COLO829 (cell line): ENCODE measurements at places on chromosomes 13 and 19.
A peak's percentile ranks its signal among the peaks of the same experiment; 100 is the strongest.

GRCh38 chr13:49356223-49356622 is 87.6 kb downstream of the CAB39L start:
- no peak for DNase-seq

- peak; percentile 77 for DNase-seq
These were observed 14.3 kb downstream of the IER2 start for GRCh38 chr19:13164343-13165161.

DNA sequence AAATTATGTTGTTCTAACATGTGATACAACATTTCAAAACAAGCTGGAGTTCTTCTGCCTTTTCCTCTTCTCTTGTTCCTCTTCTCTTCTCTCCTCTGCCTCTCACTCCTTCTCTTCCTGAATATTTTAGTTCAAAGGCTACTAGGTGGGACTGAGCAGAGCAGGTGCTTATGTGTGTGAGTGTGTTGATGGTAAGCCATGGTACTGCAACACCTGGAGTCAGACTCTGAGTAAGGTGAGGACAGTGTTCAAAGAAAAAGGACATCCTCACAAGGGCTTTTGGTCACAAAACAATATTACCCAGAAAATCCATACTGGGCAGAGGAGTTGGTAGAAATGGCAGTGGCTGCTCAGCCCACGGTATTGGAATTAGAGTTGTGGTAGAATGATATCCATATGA is 1188.7 kb downstream of the SLITRK1 start:
- no peak for DNase-seq

GRCh38 chr19:29682236-29682895 is 17.1 kb downstream of the PLEKHF1 start:
- no peak for DNase-seq

DNA sequence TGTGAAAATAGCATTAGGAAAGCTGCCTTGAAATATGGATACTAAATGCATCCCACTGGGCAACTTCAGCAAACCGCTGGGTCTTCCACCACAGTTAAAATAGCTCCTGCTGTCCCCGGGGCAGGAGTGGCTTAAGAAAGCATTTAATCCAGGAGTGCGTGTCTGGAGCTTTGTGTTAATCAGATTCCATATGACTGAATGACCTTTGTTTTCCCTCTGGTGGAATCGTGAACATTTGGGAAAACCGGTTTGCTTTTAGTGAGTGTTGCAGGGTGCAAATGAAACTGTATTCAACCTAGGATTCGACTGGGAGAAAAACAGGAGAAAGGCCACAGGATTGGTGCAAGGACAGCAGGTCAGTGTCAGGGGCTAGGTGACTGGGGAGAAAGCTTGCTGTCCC is 237.6 kb upstream of the MAB21L1 start:
- DNase-seq, result peak; percentile 12

GRCh38 chr13:62629618-62630017 is 1214.0 kb upstream of the PCDH20 start:
- no peak for DNase-seq

GRCh38 chr13:111965466-111966214 is 101.3 kb upstream of the SOX1 start:
- no peak for DNase-seq

GRCh38 chr13:45695198-45695730 is 6.9 kb upstream of the CBY2 start:
- no peak for DNase-seq

DNA sequence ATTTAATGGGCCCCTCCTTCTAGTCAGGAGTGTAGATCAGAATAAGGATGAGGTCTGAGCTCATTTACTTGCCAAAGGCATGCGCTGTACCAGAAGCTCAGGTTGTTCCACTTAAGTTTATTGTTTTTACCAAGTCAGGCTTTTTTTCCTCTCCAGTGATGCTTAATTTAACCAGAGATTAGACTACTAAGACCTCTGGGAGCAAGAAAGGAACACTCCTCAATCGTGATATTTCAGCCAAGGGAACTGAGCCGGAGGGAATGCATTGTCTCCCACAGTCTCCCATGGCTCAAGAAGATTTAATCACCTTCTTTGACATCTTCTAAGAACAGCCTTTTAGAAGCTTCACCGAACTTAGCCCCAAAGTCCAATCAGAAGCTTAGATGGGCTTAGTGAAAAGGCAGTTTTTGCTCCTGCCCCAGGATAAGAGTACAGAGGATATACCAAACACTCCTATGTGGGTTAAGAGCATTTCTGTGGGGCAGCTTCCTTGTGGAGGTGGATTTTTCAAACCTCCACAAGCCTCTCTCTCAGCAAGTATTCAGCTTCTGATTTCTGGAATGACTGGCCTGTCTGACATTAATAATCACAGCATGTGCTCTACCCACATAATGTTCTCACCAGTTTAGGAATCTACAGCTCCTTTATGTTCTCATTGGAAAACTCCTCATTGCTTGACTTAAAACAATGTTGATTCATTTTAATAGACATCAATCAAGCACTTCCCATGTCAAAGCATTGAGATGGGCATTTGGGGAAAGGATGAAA is 322.7 kb downstream of the SUCLA2 start:
- no peak for DNase-seq

DNA sequence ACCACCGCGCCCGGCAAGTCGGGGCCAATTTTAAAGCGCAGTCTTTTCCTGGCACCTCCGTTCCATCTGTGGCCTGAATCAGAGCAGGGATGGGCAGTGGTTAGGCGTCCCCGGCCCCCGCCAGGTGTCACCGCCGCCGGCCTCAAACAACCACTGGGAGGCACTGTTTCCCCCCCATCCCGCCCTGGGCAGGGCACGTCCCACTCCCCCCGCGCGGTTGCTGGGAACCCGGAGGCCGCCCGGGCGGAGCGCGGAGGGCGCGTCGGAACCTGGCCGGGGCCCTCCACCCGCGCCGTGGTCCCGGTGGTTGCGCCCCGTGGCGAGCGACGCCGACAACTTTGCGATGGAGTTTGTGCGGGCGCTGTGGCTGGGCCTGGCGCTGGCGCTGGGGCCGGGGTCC is at the start of gene GRIN3B:
Gene GRIN3B, plus strand, starts transcription at position 325 of the 400 bp plus-strand sequence. Its CDS starts 19 bp downstream, at position 344.
- DNase-seq, result peak; percentile 32

GRCh38 chr13:101382086-101382485 is 34.2 kb downstream of the NALCN start:
- no peak for DNase-seq

- no peak for DNase-seq
These were observed 15.2 kb upstream of the N4BP2L1 start for GRCh38 chr13:32443111-32443510.

DNA sequence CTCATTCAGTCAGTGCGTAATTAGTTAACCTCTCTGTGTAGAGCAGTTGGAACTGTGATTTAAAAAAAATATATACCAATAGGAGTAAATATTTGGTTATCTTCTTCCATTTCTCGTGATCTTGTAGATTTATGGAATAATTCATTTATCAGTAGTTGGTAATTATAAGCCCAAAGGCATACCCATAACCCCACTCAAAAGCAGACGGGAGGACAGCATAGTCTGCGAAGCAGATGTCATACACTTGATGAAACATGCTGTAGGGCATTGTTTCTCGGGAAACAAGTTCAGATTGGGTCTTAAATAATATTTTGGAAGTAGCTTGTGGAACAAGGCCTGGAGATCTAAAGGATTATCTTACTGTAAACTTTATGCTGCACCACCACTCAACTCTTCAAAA is 119.7 kb downstream of the FRY start:
- no peak for DNase-seq

DNA sequence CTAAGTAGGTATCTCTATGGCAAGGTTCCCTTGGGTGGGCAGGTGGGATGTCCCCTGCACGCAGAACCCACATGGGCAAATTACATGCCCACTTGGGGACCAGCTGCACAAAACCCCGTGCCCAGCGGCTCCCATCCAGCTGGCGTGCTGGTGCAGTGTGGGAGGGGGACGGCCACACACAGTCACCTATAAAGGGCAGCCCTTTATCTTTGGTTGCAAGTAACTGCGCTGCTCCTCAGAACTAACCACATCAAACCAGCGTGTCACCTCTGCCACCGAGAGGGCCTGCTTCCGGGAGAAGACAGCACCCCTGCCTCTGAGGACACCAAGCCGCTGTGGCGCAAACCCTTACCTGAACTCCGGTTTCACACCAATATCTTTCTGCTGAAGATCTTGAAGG is 32.2 kb downstream of the ANKRD27 start:
- no peak for DNase-seq

DNA sequence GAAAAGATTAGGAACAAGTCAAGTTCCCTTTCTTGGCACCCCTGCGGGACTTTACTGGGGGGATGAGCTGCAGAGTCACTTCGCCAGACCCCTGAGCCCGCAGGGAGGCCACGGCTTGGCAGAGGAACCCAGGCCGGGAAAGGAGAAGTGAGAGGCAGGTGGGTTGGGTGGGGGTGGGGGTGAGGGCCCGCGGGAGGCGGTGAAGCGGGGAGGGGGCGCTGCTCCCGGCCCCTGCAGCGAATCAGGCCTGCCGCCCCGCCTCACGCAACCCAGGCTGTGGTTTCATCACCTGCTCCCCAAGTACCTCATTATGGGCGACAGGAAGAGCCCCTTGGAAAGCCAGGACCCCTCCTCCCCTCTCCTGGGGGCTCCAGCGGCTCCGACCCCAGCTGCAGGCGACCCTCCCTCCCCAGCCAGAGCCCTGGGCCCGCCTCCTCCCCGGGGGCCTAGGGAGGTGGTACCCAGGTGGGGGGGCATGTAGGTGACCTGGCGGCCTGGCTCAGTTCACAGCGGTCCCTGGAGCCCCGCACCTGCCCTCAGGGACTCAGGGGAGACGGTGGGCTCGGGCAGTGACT is 9.5 kb downstream of the MEF2B start:
- no peak for DNase-seq

DNA sequence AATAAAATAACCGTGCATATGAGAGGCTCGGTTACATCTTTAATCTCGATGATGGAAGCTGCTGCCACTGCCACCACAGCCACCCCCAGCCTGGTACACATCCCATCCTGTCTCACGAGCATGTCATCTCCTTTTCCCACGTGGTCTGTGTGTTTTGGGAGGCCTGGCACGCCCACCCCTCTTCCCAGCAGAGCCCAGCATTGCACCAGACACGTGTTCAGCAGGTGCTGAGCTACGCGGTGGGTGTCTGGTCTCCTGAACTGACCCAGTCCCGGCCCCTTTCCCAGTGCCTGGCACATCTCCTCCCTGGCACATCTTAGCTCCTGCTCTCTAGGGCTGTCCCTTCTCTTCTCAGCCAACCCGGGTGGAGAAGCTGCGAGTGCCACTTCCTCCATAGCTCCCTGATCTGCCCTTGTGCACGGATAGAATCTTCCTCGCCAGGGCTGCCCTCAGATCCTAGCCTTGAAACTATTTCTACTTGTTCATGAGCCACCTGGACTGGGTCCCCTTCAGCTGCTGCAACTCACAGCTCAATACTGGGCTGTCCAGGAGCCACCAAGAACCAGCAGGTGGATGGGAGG is 36.8 kb upstream of the ZNF536 start:
- no peak for DNase-seq

DNA sequence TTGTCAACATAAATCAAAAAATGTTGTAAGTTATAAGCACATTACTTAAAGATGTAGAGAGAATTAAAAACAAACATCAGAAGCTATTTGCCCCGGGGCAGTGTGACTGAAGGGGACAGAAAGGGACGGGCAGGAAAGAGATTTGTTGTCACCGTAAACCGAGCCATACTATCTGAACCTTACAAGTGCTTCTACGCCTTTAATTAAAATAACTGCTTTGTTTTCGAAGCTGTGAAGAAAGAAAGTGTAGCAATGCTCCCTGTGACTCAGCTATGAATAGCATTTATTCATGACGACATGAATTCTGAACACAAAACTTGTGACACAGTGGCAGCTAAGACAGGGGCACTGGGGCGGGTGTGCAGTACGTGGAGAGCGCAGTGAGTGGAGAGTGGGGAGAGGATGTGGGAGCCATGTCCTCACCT is 30.0 kb downstream of the ZNF787 start:
- peak; percentile 61 for DNase-seq

- DNase-seq, result no peak
These were observed 60.0 kb upstream of the GPR183 start for GRCh38 chr13:99367106-99367616.

DNA sequence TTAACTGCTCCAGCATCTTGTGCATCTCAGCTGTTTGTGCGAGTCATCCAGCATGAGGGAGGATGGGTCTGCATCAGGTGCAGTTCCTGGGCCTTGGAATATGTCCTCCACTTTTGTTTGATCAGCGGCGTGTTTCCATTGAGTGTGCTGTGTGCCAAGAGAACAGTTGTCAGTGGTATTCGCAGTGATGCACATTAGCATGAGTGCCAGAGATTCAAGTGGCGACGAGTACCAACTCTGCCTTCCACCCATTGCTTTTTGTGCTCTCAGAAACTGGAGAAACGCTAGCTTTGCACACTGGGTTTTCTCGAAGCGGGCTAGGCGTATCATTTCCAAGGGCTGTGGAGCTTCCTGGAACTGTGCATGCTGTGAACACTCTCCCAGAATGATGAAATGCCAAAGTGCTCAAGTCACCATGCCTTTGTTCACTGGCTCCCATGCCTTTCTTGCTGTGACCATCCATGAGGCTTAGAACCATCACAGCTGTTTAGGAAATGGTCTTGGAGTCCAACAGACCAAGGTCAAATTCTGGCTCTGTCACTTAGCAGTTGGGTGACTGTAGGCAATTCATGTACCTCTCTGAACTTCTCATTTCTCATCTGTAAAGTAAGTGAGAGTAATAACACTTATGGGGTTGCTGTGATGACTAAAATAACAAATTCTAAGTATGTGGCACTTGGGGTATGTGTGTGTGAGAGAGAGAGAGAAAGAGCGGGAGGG is 18.4 kb downstream of the LRCH1 start:
- no peak for DNase-seq

GRCh38 chr13:43401361-43401760 is 378.0 kb downstream of the DNAJC15 start:
- DNase-seq, result no peak

GRCh38 chr19:53993448-53993847 is 2.0 kb downstream of the CACNG6 start:
- no peak for DNase-seq

- peak; percentile 47 for DNase-seq
These were observed 82.2 kb downstream of the SLAIN1 start for GRCh38 chr13:77779552-77780272.

GRCh38 chr19:48311384-48311783 is 14.0 kb upstream of the EMP3 start:
- DNase-seq, result no peak

- no peak for DNase-seq
These were observed 13.8 kb downstream of the KLC3 start for GRCh38 chr19:45354241-45354842.

DNA sequence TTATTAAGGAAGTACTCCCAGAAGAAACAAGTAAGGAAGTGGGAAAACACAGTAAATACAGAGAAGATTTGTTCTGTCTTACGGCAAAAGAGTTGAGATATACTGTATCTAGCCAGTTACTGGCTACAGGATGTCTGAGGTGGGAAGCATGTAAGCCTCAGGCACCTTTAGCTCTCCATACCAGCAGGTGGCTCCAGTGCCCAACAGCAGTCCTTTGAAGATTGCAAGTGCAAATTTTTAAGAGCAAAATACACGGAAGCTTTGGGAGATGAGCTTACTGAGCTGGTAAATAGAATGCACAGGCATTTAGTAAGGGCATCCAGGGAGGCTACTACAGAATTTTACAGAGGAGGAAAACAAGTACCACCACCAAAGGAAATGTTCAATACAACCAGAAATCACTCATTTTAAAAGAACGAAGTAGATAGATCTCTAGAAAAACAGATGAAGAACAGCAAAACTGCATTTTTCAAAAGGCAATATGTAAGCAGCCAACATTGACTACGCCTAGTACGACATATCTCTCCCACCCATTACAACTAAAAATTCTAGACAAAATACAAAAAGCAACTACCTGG is 57.9 kb upstream of the VSTM2B start:
- no peak for DNase-seq
